HepG2 (cell line): ENCODE measurements at places on chromosomes 4 and X.

DNA sequence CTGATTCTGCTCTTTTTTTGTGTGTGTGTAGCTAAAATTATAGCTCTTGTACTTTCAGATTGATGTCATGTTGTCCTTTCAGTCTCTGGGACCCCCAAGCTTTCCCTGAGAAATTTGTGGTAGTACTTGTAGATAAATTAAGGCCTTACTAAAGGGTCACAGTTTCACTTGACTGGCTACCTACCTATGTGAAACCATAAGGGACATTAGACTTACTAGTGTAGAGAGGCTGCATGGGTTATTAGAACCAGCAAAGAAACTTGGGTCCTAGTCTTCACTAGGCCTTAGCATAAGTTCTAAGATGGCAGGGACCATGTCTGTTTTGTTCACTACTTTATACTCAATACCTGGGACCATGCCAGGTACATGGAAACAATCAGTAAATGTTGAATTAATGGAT lies 21.4 kb downstream of the WDR44 start:
- no peak for DNase-seq

DNA sequence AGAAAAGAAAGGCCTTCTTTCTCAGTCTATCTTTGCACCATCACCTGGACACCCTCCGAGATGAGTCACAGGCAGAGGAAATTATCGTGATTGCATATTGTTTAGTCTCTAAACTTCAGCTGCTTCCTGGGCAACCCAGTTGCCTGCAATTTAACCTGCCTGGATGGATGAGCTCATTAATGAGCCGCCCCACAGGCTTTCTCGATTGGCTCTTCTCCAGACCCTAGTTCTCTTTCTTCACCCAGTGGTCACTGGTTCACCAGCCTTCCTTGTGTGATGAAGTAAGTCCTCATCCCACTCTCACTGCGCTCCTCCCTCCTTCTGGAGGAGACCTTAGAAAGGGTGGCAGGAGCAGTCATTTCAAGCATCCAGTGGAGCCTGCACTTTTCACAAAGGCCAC lies 94.4 kb downstream of the SOWAHB start:
- no peak for DNase-seq

GRCh38 chr4:169254546-169254983 lies 16.2 kb downstream of the SH3RF1 start:
- peak; percentile 67 for DNase-seq

- no peak for DNase-seq
Measured at GRCh38 chr4:87650938-87651337, 858 bp downstream of the DMP1 start.

- DNase-seq, result no peak
Measured at GRCh38 chr4:185550933-185551332, 15.6 kb upstream of the PDLIM3 start.

DNA sequence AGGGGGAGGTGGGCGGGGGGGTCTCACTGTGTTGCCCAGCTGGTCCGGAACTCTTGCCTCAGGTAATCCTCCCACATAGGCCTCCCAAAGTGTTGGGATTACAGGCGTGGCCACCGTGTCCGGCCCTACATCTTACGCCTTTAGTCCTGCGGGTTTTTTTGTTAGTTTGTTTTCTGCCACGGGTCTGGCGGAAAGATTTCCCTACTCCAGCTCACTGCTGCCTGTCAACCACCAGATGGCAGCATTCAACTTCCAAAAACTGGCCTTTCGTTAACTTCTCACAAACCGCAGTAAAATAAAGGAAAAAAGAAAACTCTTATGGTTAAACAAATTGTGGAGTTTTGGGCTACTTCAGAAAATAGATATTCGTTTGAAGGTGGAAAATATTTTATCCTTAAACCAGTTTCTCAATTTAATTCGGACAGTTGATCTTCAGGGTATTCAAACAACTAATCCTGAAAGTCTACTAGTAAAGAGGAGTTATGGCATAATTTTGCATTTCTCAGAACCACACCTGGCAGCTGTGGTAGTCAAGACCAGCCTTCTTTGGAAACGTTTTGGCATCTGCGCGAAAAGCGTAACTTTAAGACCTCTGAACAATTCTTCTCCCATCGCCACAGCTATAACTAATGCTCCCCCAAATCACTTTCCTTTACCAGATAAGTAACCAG lies 41.1 kb downstream of the LUZP4 start:
- peak; percentile 36 for DNase-seq

DNA sequence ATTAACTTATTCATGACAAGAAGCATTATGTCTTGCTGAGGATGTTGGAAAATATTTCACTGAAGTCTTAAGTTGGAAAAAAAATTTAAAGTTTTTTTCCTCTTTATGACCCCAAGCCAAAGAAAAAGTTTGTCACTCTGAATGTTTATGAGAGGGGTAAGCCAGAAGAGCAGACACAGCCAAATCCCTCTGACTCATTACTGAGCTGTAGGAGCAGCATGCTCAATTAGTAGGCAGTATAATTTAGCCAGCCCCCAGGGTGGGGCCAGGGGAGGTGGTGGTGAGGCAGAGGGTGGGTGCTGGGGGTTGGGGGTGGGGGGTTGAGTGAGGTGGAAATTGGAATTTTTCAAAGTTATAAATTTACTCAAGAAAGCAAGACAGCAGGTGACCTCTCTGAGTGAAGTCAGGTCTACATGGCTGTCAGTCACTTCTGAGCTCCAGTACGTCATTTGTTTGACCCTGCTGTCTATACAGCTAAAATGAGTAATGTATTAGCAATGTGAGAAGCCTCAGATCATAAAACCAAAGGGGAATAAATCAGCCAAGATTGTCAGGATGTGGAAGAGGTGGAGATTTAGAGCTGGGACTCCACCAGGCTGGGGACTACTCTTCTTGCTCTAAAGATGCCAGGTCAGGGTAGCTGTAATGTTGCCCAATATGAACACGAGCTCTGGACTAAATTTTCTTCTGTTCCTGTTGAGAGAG lies 98.8 kb upstream of the NDP start:
- DNase-seq, result no peak

- no peak for DNase-seq
Measured at GRCh38 chr4:25938787-25939186, 24.8 kb downstream of the SMIM20 start.

- peak; percentile 2 for DNase-seq
Measured at GRCh38 chrX:56564164-56564885, 898 bp downstream of the UBQLN2 start.

- no peak for DNase-seq
Measured at GRCh38 chrX:133653358-133653757, 238.1 kb upstream of the GPC4 start.

GRCh38 chr4:5943561-5943960 lies 50.7 kb upstream of the CRMP1 start:
- DNase-seq, result no peak

DNA sequence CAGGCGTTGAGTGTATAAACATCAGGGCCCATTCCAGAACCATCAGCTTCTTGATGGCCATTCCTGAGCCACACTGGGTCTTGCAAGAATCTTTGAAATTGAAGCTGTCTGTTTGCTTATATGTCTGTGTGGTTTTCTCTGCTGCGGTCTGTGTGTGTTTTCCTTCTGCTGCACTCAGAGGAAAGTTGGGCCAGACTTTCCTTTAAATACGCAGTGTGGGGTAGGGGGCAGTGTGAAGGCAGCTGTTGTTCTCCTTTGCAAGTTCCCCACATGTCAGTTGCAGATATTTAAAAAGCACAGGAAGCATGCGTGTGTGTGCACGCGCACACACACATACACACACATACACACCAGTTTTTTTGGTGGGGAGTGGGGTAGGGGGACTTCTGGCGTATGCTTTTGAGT lies 32.1 kb downstream of the CCKAR start:
- no peak for DNase-seq

- no peak for DNase-seq
Measured at GRCh38 chr4:35926788-35927187, 317.5 kb downstream of the ARAP2 start.

- DNase-seq, result peak; percentile 31
Measured at GRCh38 chr4:176789955-176790354, 2.8 kb downstream of the VEGFC start.
